ENCODE measurements at places on chromosomes 5 and 9.

GRCh38 chr9:21967702-21968101 is 26.5 kb downstream of the CDKN2A start:
- no peak for DNase-seq

- DNase-seq, result no peak
Observed at GRCh38 chr9:137485343-137486140, 26.4 kb upstream of the NSMF start.

DNA sequence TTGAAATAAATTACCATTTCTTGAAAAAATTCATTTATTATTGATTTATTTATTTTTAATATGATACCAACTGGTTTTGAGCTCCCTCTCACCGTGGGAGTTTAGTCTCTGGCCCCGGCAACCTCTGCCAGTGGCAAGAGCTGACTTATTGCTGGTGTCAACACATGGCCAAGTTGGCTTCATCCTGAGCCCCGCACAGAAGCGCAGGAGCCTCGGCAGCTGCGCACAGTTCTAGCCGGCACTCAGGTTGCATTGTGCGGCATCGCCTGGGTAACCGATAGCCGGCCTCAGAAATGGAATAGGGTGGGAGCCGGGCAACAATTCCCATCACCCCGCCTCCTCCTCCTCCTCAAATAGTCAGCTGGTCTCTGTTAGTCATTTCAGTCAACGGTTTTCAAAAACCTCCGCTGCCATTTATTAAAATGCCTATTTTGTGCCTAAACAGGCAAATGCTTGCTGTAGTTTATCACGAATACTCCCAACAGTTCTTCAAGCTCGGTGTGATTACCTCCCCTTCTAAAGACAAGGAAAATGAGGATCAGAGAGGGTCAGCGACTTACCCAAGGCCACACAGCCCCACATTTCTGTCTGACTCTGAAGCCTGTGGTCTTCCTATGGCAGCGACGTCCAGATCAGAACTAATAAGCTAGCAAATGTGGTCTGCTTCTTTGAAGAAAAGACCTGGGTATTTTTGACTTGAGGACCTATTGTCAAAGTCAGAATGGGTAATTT is 15.7 kb upstream of the MSX2 start:
- no peak for DNase-seq

- DNase-seq, result no peak
Observed at GRCh38 chr9:75687359-75687953, 203.0 kb upstream of the PCSK5 start.

DNA sequence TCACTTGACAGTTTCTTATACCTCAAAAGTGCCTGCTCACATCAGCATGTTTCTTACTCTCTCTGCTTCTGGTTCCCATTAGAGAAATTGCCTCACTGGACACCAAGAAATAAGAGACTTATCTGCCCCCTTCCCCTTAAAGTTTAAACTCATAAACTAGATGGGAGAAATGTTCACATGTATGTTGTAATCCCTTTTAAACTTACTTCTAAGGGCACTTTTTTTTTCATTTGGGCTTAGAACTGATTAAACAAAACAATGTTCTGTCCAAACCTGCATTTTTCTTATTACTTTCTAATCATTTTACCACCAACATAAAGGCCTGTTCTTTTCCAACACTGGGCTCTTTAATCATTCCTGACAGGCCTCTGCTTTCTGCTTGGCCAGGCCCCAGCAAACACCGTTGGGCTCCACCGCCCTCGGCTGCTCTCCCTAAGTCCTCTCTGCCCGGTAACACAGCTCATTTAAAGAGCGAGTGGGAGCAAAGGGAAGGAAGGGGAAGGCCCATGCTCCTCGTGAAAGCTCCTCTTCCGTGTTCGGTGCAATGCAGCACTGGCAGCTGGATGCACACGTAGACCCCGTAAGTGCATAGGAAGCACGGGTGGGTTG is 53.4 kb downstream of the ROR2 start:
- no peak for DNase-seq

DNA sequence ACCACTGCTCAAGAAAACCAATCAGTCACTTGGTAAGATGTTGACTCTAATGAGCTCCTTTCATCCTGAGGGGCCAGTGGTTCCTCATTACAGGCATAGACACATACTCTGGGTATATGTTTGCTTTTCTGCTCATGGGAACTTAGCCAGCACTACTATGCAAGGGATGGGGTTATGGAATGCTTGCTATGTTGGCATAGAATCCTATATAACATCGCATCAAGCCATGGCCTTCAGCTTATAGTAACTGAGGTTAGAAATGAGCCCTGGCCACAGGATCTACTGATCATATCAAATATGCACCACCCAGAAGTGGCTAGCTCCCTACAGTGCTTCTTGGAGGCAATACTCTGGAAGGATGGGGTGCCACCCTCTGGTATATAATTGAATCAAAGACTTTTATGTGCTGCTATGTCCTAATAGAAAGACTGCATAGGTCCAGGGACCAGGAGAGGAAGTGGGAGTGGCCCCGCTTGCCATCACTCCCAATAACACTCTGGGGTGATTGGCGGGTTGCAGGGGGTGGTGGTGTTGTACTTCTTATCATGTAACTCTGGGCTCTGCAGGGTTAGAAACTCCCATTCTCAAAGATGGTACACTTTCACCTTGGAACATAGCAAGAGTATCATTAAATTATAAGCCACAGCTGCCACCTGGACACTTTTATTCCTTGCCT is 70.3 kb downstream of the ZNF366 start:
- DNase-seq, result no peak

DNA sequence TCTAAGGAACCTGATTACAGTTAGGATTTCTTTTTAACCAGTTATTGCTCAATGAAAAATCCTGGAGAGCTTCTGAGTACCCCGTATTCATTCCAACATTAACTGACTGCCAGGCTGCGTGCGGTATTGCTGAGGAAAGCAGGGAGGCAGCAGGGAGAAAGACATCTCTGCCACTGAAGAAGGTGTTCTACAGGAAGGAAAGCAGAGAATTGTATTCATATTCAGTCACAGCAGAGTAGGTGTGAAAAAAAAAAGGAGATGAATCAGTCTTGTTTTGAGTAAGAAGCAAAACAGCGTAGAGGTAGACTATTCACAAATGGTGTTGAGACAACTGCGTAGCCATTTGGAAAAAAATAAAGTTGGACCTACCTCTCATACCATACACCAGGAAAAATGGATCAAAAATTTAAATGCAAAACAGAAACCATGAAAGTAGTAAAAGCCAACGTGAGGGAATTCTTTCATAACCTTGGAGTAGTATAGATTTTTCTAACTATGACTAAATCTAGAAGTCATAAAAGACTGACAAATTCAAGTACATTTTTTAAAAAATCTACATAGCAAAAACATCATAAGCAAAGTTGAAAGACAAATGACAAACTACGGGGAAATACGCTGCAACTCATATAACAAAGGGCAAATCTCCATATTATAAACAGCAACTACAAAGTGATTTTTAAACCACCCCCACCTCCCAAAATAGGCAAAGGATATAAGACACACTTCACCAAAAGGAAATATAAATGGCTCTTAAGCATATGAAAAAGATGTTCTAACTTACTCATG is 9.9 kb upstream of the NR4A3 start:
- DNase-seq, result no peak

- DNase-seq, result no peak
Observed at GRCh38 chr9:86217076-86217755, 42.2 kb downstream of the C9orf153 start.

DNA sequence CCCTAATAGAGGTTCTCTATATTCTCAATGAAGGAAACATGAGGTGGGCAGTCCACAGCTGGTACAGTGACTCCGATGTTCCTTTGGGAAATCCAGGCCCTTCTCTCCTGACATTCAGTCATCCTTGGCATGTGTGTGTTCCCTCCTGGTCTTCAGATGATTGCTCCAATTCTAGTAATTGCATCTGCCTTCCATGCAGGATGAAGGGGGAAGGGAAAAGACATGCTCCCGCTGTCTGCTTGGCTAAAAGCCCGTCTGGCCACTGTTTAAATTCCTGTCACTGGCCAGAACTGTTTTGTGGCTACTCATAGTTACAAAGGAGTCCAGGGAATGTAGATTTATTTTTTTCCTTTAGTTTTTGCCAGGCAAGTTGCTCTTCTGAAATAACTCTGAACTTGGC is 65.0 kb downstream of the MAST4 start:
- no peak for DNase-seq

DNA sequence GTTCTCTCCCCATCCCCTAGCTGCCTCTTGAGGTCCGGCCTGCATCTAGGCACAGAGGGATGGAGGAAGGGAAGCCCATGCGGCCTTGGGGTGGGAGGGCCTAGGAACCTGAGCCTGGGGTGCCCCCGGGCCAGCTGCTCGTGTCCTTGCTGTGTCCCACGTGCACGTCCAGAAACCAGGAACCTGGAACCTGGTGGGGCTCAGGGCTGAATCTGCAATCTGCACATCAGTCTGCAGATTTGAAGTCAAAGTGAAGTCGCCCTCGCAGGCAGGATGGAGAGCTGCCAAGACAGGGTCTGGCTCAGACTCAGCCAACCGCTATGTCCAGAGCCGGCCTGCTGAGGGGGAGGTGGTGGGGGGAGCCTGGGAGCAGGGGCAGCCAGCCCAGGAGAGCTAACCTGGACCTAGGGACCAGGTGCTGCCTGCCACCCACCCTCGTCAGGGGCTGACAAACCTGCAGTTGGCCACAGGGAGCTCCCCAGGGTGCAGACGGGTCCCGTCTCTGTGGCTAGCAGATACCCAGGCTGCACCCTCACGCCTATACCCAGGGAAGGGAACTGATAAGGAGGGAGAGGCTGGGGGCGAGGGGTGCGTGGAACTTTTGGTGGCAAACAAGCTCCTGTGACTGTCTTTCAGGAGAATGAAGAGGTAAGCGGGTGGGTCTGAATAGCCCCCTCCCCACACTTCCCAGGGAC is 103.5 kb upstream of the SIMC1 start:
- DNase-seq, result no peak

GRCh38 chr9:109336409-109336808 is 15.6 kb upstream of the EPB41L4B start:
- no peak for DNase-seq

DNA sequence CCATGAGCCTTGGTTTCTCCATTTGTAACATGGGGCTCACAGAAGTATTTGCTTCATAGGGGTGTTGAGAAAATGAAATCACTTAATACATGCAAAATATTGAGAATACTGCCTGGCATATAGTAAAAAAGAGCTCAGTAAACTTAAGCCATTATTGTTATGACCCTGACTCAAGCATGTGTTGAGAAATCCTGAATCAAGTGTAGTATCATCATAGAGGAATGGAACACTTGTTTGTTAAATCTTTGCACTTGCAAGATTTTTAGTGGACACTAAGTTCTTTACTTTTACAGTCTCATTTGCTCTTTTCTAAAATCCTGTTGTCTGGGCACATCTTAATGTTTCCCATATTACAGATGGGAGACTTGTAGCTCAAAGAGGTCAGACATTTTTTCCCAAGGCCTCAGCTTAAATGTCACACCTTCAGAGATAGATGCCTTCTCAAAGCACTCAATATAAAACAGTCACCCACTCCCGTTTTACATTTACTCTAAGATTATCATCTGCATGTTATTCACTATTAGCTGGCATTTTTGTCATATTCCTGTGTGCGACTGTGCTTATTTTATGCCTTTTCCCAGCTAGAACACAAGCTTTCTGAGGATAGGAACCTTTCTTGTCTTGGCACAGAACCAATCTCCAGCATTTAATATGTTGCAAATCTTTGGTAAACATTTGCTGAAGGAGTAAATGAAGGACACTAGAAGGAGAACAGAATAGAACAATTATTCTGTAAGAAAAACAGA is 250.0 kb upstream of the TNC start:
- DNase-seq, result no peak

DNA sequence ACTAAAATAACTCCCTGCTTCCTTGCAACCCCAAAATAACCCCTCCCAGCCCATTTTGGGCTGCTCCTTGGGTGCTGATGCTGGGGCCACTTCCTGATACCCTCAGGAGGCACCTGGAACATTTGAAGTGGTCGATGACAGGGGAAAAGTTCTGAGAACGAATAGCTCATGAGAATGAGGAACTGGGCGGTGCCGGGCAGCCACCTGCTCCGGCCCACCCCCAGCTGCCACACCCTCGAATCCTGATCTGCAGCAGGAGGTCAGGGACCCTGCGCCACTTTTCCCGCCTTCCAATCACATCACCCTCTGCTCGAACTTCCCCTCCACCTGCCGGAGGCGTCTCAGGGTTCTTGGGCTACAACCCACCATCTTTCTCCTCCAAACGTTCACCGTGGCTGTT is 19.7 kb downstream of the HRH2 start:
- DNase-seq, result no peak

GRCh38 chr9:121485623-121486022 is 14.0 kb downstream of the GGTA1 start:
- no peak for DNase-seq

GRCh38 chr9:134861595-134862334 is 18.8 kb upstream of the FCN2 start:
- DNase-seq, result no peak

DNA sequence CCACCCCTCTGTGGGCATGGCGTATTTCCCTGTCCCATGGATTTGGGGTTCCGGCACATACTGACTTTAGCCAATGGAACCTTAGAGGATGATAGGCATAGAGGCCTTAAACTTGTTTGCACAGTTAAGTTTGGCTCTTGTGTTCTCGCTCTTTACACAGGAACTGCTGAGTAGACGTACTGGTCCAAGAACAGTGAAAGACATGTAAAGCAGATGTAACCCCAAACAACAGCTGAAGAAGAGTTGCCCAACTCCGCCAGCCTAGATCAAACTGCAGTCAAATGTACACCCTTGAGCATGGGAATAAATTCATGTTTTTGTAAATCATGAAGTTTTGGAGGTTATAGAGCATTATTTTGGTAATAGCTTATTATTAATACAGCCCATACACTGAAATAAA is 260.0 kb upstream of the NREP start:
- DNase-seq, result no peak

DNA sequence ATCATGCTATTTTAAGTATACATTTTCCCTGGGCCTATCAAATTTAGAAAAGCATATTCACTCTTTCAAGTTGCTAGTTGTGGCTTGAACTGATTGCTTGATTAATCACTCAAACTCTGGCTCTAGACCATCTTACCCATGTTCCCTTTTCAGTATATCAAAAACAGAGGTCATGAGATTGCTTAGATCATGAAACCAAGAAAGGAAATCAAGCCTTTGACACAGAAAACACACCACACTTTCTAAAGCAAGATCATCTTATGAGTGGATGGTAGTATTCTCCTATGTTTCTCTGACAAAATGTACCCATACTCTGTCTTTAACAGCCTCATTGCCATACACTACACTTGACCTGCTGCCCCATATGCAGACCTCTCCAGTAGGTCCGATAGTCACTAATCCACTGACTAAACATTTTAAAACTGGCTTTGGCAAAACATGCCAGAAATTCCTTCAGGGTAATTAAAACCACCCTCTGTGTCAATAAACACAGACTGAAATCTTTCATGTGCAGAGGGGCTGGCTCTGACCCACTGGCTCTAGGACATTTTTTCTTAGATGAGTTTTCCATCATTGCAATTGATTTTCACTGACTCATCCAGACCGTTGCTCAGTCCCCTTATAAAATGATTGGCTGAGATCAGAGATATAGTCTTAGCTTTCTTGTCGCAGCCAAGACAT is 18.2 kb downstream of the PPP2R2B start:
- no peak for DNase-seq

DNA sequence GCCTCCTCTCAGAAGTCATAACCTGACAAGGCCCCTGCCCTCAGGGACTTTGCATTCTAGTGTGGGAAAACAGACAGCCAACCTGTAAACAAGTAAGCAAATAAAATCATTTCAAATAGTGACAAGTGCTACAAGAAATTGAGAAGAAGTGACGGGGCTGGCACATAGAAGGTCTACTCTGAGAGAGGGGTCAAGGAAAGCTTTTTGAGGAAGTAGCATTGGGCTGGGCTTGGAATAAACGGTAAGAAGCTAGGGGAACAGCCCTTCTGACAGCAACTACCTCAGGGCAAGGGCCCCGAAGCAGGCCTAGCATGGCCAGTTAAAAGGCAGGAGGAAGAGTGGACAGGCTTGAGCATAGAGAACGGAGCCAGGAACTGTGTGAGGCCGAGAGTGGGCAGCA is 4.8 kb upstream of the SLC2A8 start:
- DNase-seq, result no peak

Measured in NCI-H1930 (cell line).